ENCODE measurements at places on chromosomes 2 and 18.

- no peak for DNase-seq
Observed at GRCh38 chr18:37122877-37123276, 293.9 kb downstream of the KIAA1328 start.

GRCh38 chr2:26911911-26912861, 58.3 kb upstream of the MAPRE3 start:
- DNase-seq = no peak

DNA sequence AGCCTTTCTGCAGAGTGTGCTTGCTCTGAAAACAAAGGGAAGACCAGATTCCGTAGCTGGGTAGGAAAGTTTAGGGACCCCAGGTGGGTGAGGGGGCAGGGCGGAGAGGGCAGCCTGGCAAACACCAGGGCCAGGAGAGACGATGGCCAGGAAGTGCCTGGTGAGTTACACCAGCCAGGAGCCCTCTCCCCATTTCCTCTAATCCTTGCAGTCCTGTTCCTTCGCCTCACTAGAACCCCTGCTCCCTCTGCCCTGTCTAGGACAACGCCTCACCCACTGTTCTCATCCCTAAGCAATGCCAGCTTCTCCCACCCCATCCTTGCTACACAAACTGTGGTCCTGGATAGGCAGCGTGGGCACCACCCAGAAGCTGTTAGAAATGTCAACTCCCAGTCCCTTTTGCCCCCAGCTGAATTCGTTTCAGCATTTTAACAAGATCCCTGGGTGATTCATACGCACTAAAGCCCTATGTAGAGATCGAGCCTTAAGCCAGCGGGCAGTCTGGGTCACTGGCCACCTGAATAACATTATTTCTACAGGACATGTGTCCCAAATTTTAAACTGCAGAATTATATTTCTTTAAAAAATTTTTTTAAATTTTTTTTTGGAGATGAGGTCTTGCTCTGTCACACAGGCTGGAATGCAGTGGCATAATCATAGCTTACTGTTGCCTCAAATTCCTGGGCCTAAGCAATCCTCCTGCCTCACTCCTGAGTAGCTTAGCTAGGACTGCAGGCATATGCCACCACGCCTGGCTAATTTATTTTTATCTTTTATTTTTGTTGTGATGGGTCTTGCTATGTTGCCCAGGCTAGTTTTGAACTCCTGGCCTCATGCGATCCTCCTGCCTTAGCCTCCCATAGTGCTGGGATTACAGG, 10.9 kb downstream of the WIPF1 start:
- no peak for DNase-seq

GRCh38 chr18:62745089-62745751, 29.9 kb downstream of the PHLPP1 start:
- no peak for DNase-seq

GRCh38 chr2:6872394-6872793, 5.2 kb upstream of the RSAD2 start:
- DNase-seq = no peak

DNA sequence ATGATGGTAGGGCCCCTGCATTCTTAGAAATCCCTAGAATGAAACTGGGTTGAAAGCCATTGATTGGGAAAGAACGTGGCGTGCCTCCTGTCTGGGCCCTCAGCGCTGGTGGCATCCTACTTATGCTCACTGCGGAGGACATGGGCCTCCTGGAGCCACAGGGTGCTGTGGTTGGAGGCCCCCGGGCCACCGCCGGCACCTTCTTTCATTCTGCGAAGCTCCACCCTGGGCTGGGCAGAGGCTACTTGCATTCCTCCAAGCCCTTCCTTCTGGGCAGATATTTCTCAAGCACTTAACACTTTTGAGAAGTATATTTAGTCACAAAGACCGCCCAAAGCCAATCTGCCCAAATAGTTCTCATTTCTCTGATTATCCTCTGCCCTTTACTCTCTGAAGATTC, 311.9 kb downstream of the MYCN start:
- no peak for DNase-seq

GRCh38 chr2:146239392-146240135, 1605.3 kb upstream of the ACVR2A start:
- no peak for DNase-seq

GRCh38 chr18:75504469-75504868, 77.0 kb upstream of the SMIM21 start:
- no peak for DNase-seq

- peak; percentile 75 for DNase-seq
Observed at GRCh38 chr2:61426267-61426897, 44.5 kb downstream of the USP34 start.

GRCh38 chr18:22791310-22791610, 141.9 kb upstream of the RBBP8 start:
- DNase-seq = no peak

- DNase-seq = no peak
Observed at GRCh38 chr2:135475128-135475527, 55.9 kb downstream of the ZRANB3 start.

DNA sequence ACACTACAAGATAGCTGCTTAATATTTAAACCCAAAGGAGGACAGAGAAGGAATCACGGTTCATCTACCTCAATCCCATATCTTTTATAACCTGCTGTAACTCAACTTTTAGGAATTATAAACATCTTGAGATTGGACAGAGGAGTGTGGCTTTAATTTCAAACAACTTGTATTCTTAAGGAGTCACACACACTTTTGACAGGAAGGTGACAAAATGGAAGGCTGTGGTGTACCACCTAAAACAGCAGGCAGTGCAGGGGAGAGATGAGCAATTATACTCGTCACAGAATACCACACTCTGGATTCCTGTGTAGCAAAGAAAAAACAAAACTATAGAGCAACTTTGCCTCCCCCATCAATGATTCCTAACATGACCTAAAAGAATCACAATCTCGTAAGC, 194.8 kb downstream of the ZEB2 start:
- DNase-seq = no peak

DNA sequence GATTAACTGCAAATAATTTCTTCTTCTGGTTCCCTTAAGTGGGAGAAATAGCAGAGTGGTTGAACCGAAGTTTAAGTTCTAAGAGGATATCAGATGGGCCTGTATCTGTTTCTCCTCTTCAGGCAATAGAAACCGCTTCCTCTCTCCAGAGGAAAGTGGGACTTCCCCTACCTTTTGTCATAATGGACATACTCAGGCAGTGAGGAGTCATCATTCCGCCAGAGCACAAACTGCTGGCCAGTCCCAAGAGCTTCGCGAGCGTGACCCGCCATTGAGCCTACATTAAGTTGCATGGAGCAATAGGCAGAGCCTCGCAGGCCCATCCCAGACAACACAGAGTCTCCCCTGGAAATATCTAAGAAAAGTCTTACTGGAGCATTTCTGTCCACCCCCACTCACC, 158.9 kb downstream of the LDLRAD4 start:
- no peak for DNase-seq

GRCh38 chr18:23283916-23284430, 148.7 kb downstream of the CABLES1 start:
- no peak for DNase-seq

DNA sequence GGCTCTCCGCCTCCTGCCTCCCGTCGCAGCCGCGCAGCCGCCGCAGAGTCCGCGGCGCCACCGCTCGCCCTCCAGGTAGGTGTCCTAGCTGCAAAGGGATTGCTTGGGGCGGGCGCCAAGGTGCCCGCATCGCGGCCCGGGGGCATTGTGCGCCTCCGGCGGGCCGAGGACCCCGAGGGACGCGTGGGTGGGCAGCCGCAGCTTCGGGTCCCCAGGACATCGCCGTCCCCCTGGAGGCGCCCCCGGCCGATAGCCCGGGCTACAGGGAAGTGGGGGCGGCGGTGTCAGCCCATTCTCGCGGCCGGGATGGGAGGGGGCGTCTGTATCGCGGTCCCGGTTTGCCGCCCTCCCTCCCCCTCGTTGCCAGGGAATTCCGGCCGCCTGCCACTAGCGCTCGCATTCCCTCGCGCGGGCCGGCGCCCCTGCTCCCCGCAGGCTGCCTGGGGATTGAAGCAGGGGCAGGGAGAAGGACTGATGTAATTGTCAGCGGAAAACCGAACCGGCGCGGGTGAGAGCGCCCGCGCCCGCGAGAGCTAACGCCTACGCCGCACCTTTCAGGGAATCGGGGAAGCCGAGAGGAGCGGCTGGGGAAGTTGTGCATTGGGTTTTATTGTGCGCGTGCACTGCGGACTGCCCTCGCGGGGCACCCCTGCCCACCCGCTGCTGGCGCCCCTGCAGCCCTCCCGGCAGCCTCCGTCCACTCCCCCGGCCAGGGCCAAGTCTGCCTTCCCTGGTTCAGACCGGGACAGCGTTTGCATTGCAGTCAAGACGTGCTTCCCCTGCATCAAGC, 483 bp downstream of the OSBPL6 start:
- peak; percentile 56 for DNase-seq

Data from RPMI8226 (cell line).